ENCODE measurements at places on chromosomes 2 and 18.

DNA sequence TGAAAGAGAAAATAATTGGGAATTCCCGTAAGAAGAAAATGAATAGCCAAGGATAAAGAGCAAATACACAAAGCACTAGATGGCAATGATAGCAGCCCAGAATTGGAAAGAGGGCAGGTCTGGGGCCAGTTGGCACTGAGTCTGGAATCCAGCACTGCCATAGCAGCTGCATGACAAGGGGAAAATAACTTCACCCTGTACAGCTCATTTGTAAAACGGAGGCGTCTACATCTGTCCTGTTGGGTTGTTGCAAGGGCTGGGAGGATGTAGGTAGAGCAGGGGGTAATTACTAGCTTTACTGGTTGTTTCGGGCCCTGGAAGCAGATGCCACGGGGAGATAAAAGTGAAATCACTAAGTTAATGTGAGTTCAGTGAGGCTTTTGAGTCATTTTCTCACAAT lies 110.0 kb upstream of the RASGRP3 start:
- DNase-seq, result no peak

DNA sequence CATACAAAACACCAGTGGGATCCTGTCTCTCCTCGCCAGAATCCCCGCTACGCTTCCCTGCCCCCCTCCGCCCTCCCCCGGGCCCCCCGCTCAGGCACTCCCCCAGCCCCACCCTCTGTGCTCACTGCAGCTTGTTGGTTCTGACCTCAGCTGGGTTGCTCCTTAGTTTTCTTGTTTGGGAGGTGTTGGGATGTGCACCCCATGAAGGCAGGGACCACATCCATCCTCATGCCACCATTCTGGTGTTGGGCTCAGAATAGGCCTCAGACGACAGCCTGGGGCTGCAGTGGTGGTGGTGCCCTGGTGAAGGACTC lies 4.6 kb downstream of the SNED1 start:
- DNase-seq, result no peak

DNA sequence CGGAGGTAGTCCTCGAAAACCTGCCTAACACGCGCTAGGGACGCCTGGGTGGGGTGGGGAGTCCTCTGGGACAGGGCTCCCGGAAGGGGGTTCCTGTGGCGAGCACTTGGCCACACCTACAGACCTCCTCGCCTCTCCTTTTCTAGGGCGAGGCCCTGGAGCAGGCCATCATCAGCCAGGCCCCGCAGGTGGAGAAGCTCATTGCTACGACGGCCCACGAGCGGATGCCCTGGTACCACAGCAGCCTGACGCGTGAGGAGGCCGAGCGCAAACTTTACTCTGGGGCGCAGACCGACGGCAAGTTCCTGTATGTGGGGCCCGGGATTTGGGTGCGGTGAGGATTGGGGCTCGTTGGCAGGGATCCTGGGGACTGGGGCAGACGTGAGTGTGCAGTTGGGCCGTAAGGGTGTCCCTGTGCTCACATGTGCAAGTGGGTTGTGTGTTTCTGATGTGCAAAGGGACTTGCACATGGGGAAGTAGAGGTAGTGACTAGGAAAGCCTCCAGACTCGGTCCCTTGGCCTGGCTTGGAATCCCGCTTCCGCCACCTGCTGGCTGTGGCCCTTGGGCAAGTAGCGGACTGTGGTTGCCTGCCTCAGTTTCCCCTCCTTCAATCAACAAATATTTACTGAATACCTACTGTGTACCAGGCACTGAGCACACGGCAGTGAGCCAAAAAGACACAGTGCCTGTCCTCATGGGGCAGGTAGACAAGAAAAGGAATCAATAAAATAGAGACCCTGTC lies 11.7 kb downstream of the ZAP70 start:
- DNase-seq, result no peak

DNA sequence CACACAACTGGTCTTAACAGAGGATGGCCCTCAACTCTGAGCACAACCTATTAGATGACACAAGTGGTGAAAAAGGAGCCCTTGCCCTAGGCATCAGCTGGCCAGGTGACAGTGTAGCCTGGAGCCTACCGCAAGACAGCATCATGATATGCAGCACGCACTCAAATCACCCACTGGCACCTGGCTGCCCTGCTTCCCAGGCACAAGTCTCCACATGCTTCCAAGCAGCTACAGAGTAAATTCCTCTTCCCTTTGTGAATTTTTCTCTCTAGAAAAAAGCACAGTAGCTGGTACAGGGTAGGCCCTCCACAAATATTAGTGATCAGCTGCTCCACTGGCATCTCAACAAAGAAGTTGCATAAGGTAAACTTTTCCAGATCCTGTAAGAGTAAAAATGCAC lies 6.0 kb downstream of the FBXO15 start:
- DNase-seq, result no peak

DNA sequence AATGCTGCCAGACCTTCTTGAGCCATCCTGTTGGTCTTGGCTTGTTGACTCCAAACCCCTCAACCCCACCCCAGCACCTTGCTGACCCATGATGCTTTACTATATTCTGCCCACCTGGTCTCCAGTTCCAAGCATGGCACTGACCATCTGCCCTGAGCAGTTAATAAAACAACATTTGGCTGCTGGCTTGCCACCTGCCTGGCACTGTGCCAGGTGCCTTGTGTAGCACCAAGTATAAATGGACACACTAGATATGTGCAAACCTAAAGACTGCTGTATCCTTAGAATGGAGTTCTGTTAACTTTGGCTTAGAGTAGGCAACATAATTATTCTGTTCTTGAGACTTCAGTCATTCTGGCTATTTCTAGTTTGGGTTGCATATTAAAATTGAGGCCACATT lies 91.4 kb downstream of the ACSL3 start:
- DNase-seq, result no peak

DNA sequence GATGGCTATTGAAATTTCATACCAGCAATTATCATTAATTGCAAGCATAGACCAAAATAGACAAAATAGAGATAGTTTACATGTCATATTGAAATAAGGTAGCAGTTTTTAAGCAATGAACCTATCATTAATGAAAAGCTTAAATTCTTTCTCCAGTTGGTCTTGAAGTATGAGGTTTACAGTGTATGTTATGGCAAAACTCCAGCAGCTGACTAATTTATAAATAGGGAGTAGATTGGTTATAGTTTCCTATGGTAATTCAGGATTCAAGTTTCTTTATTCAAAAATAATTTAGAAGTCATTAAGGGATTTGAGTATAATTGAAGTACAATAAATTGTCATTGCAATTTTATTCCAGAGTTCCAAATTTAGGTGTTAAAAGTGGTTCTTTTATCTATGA lies 69.6 kb upstream of the COL5A2 start:
- no peak for DNase-seq

GRCh38 chr2:7929281-7929680 lies 752.6 kb upstream of the ID2 start:
- no peak for DNase-seq

DNA sequence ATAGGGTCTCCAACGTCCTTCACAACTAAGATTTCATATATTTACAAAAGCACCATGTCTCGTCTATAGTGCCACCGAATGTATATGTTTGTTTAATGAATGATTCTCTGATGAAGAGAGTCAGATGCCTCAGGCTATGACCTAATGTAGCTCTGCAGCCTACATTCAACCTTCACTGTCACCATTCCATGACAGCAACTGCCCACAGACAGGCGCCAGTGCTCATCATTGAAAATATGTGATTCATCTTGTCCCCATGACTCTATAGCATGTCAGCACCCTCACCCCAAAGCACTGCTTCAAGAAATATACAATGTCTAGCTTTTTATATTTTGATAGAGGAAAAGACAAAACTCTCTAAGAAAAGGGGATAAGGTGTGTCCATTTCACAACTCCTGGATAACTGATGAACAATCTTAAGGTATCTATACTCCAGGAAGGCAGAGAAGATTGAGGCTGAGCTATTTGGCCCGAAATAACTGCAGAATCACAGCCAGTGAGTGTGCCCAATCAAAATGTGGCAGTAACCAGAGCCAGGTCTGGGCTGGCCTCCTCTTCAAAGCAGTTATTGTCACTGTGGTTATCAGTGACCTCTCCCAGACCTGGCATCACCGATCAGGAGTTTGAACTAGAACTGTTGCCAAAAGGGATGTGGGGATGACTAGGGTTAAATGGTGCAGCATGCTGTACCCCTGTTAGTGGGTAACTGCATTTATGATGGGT lies 246.6 kb downstream of the SETBP1 start:
- no peak for DNase-seq

GRCh38 chr2:98577313-98577712 lies 31.0 kb downstream of the COA5 start:
- no peak for DNase-seq

DNA sequence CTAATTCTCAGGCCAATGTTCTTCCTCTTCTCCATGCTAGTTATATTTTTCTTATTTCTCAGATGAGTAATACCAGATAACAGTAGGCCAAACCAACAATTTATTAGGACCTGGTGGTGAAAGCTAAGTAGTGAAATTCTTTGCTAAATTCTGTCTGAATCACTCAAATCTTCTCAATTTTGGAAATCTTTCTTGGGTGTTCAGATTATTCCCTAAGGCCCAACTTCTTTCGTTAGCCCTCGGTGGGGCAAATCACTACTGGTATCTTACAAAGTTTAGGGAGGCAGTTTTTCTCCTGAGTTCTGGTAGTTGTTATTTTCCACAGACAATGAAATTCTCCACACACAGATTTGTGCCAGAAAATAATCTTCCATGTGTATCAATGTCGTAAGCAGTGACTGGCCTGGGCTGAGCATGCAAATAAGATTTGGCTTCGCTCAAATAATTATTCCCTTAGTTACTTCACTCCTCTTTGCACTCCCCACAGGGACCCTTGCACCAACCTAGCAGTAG lies 443.5 kb upstream of the SLC14A2 start:
- DNase-seq, result no peak

GRCh38 chr2:223576873-223577272 lies 25.3 kb downstream of the SCG2 start:
- DNase-seq, result no peak

DNA sequence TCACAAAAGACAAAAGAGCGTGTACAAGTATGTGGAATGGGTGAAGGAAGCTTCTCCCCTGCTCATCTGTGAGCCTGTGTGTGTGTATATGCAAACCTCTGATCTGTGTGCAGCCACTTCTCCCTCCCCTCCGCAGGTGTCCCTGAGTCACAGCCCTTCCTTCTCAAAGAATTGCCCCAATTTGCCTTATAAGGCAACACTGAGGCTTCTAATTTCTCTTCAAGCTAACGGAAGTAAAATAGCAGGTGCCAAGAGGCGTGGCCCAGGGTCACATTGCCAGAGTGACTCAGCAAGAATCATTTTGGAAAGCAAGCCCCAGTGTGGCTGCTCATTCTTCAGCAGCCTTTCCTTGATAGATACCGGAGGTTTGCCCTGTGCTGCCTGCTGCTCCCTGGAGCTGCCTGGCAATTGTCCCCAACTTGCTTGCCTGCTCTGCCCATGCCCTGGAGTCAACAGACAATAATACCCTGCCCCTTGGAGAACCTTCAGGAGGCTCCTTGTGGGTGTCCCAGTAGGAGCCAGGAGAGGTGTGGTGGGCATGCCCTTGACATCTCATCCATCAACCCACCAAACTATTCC lies 37.3 kb upstream of the BMP10 start:
- DNase-seq, result no peak

DNA sequence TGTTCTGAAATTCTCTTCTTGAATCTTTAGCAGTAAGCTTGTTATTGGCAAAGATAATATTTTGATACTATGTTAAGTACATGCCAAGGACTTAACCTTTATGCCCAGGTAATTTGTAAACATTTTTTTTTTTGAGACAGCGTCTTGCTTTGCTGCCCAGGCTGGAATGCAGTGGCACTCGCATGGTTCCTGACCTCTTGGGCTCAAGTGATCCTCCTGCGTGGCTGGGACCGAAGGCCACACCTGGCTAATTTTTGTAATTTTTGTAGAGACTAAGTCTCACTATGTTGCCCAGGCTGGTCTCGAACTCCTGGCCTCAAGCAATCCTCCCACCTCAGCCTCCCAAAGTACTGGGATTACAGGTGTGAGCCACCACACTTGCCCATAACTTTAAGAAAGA lies 35.7 kb upstream of the ZCCHC2 start:
- no peak for DNase-seq

GRCh38 chr2:172769879-172770278 lies 34.2 kb downstream of the RAPGEF4 start:
- no peak for DNase-seq

GRCh38 chr2:208595386-208596275 lies 189.0 kb downstream of the PTH2R start:
- no peak for DNase-seq

DNA sequence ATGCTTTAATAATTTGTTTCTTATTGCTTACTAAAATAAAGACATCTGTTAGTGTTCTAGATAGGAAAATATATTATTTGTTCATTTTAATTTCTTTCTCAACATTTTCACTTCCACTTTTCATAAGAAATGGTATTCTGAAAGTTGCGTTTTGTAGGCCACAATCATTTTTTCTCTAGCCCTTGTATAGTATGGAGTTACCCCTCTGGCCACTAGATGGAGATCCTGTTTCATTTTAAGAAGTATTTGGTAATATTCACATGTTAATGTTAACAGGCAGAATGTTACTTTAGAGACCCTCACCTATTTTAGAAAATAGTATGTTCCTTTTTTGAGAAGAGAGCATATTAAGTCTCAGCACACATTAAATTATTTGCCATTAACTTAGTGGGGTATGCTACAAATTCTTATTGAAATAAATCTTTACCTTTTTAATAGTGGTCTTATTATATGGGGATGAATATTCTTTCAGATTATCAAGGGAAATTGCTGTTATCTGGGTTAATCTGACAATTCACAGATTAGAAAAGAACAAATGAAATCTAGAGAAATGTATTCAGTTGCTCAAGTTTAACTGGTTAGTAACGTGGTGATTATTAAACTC lies 73.9 kb upstream of the TTC27 start:
- no peak for DNase-seq

GRCh38 chr18:79068341-79068936 lies 755 bp upstream of the ATP9B start:
- peak; percentile 70 for DNase-seq

GRCh38 chr18:68376926-68377325 lies 338.0 kb downstream of the TMX3 start:
- no peak for DNase-seq

- peak; percentile 15 for DNase-seq
Observed at GRCh38 chr2:100809506-100809905, 10.4 kb upstream of the NPAS2 start.
